Type B pancreatic cell (in vitro differentiated cells): ENCODE measurements at places on chromosomes 5 and 9.

DNA sequence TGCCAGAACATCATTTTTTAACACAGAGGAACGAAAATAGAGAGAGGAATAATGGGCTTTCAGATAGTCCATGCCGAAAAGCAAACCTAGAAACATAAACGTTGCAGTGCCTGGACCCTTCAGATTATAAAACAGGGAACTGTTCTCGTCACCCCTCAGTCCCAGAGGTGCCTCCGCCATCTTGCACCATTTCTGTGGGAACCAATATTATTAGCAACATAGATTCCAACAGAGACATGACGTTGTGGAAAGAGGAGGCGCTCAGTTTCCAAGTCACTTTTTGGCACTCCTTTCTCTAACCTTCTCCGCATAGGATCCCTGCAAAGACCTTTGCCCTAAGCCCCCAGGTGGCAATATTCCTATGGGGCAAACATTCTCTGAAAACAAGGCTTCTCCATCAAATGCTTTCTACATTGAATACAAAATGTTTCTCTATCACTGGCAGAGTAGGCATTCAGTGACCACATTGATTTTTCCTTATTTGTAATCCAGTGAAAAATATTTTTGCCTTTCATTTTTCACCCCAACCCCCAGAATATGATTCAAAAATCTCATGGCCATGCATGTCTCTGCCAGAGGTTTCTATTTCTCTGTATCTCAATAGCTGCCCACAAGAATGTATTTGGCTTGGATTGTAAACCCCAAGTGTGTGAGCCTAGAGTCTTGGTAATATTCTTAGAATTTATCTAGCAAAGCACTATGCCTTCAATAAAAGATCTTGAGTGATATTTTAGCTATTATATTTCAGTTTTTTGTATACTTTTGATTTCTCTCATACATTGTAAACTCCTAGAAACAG, 500.8 kb upstream of the WWC1 start:
- DNase-seq, result no peak

DNA sequence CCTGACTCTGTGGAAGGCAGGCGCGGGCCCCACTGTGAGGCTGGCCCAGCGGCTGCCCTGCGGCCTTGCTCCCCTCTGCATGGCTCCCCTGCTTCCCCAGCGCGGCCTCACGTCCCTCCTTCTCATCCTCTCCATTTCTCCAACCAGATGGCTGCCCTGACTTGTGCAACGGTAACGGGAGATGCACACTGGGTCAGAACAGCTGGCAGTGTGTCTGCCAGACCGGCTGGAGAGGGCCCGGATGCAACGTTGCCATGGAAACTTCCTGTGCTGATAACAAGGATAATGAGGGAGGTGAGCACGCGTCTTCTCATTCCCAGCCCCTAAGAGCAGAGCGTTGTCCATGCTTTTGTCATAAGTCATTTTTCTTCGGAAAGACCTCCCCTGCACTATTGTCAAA, 129.0 kb upstream of the WWC1 start:
- DNase-seq, result no peak

- DNase-seq, result no peak
These were observed 77.9 kb downstream of the CTSL start for GRCh38 chr9:87803623-87804345.

GRCh38 chr9:14277244-14277643, 36.7 kb downstream of the NFIB start:
- DNase-seq, result no peak

GRCh38 chr5:137595396-137596079, 96.4 kb upstream of the SPOCK1 start:
- peak; percentile 16 for DNase-seq

DNA sequence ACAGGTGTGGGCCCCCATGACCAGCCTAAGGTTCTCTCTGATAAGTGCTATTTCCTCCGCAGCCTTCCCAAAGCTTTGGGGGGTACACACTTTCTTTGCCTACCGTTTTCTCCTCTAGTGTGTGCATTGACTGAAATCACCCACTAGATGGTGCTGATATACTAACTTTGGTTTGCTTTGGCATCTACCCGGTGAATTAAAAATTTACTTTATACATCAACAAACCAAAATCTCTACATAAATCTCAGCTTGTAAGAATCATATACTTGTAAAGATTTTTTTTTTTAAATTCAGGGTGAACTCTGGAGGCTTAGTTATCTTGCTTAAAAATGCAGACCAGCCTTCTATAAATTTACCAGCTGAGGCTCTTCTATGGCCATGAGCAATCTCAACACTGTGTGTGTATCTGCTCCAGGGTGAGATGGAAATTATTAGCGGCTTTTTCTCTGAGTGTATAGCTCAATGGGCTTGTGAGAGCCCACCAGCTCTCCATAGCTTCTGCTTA, 475.7 kb upstream of the TNC start:
- no peak for DNase-seq

DNA sequence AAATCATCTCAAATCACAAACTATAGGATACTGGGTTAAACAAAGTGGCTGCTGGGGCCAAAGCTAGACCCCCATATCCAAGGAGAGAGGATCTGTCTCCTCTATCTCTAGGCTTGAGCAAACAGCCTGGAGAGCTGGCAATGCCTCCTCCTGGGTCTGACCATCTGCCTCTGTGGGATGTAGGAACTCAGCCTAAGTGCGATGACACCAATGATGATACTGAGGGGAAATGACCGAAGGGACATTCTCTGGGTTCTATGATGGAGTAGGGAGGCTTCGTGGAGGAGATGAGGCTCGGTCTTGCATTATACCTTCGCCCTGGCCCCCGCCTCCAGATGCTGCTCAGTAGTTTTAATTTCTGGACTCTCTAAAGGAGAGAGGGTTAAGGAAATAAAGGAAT, 9.3 kb upstream of the SPATA24 start:
- DNase-seq, result no peak

DNA sequence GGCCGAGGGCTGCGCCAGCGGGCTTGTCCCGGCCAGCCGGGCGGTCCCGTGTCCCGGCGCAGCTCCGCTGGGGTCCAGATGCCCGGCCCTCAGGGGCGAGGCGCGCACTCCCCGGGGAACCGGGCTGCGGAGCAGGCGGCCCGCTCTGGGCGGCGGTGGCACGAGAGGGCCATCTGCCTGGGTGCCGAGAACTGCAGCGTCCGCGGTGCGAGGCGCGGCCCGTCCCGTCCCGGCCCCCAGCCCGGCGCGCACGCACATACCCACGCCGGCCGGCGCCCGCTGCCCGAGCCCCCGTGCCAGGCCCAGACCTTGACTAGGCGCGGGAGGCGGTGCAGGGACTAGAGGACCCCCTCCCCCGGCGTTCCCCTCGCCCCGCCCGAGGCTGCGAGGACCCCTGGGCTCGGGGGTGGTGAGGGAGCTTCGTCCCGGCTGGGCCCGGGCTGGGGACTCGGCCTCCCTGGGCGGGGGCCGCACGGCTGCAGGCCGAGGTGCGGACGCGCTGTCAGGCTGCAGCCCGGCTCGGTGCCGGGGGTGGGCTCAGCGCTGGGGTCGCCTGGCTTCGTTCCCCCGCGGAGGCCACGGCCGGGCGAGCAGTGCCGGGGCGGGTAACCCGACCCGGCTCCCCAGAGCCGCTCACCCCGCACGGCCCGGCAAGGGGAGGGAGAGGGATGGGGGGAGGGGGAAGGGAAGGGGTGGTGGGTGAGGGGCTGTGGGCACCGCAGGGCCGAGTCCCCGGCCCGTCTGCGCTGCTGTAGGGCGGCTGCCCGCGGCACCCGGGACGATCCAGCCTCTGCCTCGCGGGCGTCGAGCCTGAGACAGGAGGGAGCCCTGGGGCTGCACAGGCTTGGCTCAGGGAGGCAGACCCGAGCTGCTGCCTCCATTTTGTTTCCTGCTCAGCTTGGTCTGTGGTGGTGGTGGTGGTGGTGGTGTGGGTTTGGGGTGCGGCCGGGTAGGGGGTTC, 1.2 kb upstream of the NSD1 start:
- DNase-seq, result peak; percentile 78
